ENCODE measurements at places on chromosomes 4 and X.

- no peak for DNase-seq
Measured at GRCh38 chr4:101020956-101021355, 326.4 kb downstream of the PPP3CA start.

- DNase-seq: no peak
Measured at GRCh38 chr4:6468376-6468775, 4.0 kb downstream of the PPP2R2C start.

GRCh38 chr4:7190278-7190594 is 2.1 kb upstream of the SORCS2 start:
- DNase-seq: no peak

DNA sequence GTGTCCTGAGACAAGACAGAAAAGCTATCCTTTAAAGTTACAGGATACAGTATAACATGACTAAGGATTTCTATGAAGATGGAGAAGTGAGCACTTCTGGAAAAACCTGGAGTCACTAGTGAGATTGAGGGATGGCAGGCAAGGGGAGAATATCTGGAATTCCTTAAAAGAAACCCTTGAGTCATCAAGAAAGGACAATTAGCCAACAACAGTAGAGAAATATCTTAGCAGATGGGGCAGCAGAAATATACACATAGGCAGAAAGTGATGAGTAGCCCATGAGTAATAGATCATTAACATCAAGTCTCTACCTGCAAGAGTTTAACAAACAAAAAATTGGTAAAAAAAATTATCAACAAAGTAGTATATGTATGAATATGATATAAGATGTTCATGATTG is 858.8 kb upstream of the FRG1 start:
- no peak for DNase-seq

DNA sequence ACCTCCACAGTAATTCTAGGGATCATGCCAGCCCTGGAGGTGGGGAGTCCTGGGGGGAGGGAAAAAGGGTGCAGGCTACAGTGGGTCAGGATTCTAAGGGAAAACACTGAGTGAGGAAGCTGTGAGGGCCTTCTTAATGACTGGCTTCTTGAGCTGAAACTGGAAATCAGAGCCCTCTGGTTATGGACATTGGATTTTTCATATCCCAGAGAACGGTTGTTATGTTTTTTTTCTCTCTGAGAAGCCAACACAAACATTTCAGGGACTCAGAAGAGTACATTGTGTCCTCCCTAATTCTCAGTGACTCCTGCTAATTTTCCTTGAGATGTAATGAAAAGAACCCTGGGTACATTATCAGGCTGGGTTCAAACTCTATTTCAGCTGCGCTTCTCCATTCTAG is 162.4 kb upstream of the PRDX4 start:
- no peak for DNase-seq

- no peak for DNase-seq
Measured at GRCh38 chr4:171629182-171629581, 184.0 kb upstream of the GALNTL6 start.

- no peak for DNase-seq
Measured at GRCh38 chr4:162510115-162510514, 346.3 kb upstream of the FSTL5 start.

All from upper lobe of right lung (tissue), 1 donor.